ENCODE measurements at places on chromosomes 3 and 15. TPM values are rescaled to one million over a fixed set of nuclear protein-coding genes. Genes with fewer than 3 reads are reported as not detected.
A peak's percentile ranks its signal among the peaks of the same experiment; 100 is the strongest.

GRCh38 chr3:18443665-18444594 is 18.8 kb upstream of the SATB1 start:
- no peak overlapping the region for H3K27ac ChIP-seq
- H3K4me1 ChIP-seq = peaks cover 24% of the 10 kb centered on the region
- H3K36me3 ChIP-seq = no peaks in the 10 kb centered on the region
- peak overlapping the region; percentile 54 for H3K4me3 ChIP-seq
- DNase-seq = peak; percentile 39

DNA sequence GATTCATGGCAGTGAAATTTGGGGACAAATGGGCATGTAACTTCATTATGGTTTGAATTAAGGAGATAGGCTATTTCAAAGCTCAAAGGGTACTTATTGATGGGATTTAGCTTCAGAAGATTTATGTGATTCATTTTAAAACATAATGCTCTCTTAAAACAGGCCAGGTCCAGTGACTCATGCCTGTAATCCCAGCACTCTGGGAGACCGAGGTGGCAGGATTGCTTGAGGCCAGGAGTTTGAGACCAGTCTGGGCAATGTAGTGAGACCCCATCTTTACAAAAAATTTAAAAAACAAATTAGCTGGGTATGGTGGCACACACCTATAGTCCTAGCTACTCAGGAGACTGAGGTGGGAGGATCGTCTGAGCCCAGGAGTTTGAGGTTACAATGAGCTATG is 11.5 kb downstream of the THAP10 start:
- no peak for DNase-seq
- H3K27me3 ChIP-seq = no peaks in the 10 kb centered on the region
- no peaks in the 10 kb centered on the region for H3K36me3 ChIP-seq
- peaks cover 15% of the 10 kb centered on the region for H3K4me1 ChIP-seq
- H3K4me3 ChIP-seq = no peak overlapping the region
- no peak overlapping the region for H3K27ac ChIP-seq

GRCh38 chr3:77807312-77807711 is 767.4 kb downstream of the ROBO2 start:
- no peak overlapping the region for H3K27ac ChIP-seq
- no peaks in the 10 kb centered on the region for H3K27me3 ChIP-seq
- DNase-seq = no peak
- H3K4me3 ChIP-seq = no peak overlapping the region

- H3K27ac ChIP-seq = peak overlapping the region; percentile 88
- H3K4me1 ChIP-seq = peaks cover 8% of the 10 kb centered on the region
- H3K36me3 ChIP-seq = peaks cover 29% of the 10 kb centered on the region
- peak overlapping the region; percentile 89 for H3K4me3 ChIP-seq
These were observed 5.7 kb downstream of the FURIN start for GRCh38 chr15:90873998-90874605.

- DNase-seq = no peak
- no peaks in the 10 kb centered on the region for H3K36me3 ChIP-seq
- no peak overlapping the region for H3K27ac ChIP-seq
- no peaks in the 10 kb centered on the region for H3K27me3 ChIP-seq
- no peaks in the 10 kb centered on the region for H3K4me1 ChIP-seq
- no peak overlapping the region for H3K4me3 ChIP-seq
These were observed 69.3 kb downstream of the CDC25A start for GRCh38 chr3:48118928-48119327.

GRCh38 chr3:191973820-191974219 is 512.9 kb downstream of the PYDC2 start:
- no peaks in the 10 kb centered on the region for H3K27me3 ChIP-seq
- no peaks in the 10 kb centered on the region for H3K4me1 ChIP-seq
- DNase-seq = no peak
- no peak overlapping the region for H3K4me3 ChIP-seq
- H3K27ac ChIP-seq = no peak overlapping the region
- no peaks in the 10 kb centered on the region for H3K36me3 ChIP-seq

DNA sequence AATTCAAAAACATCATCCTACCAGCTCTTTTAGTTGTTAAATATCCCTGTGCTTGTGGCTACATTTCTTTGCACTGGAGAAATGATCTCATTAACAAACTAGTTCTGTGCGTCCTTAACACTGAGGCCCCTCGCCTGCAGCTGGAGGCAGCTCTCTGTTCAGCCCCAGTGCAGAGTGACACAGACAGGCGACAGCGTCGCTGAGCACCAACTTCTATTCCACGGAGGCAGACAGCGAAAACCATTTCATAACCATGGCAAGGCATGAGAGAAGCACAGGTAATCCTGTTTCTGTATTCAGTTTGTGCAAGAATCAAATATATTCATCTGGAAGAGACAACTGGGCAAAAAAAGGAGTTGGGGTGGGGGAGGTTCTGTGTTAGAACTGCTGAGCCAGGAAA is 530.7 kb downstream of the ZIC1 start:
- no peaks in the 10 kb centered on the region for H3K4me1 ChIP-seq
- no peak overlapping the region for H3K4me3 ChIP-seq
- no peak for DNase-seq

DNA sequence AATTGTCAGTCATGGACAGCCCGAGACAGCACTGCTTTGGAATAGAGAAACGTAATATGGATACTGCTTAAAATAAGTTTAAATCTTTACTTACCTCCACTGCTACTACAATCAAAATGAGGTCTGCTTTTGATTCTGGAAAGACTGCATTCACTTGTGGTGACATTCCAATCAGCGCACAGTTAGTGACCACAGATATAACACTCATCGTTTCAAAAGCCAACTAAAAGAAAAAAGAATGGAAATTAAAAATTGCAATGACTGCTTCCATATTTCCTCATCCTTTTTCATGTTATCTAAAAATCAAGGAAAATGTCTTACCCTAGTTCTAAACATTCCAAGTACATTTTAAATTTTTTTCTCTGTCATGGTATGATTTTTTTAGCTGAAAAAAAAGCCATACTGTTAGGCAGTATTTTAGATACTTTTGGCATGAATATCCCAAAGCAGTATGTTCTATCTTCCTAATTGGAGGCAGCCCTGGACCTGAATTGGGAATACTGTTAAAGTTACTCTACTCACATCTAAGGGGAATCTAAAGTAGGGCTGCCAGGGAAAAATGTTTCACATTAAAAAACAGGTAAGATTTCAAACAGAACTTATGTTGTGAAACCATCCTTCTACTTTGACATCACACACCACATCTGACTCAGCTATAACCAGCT is 72.1 kb downstream of the ANO10 start:
- no peaks in the 10 kb centered on the region for H3K4me1 ChIP-seq
- DNase-seq = no peak
- H3K27ac ChIP-seq = no peak overlapping the region

DNA sequence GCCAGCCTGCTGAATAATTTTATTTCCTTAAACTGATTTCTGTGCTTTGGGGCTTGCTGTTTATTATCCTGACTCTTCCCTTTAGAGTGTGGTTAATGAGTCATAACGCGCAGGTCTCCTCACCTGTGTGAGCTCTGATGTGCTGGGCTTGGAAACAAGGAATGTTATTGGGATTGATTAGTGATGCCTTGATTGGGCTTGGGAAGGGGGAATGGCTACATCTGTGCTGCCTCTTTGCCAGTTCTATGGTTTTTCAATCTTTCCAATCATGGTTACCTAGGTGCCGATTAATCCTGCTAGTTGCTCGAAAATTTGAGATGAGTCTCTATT is 161.0 kb downstream of the THSD4 start:
- no peaks in the 10 kb centered on the region for H3K27me3 ChIP-seq
- peaks cover 9% of the 10 kb centered on the region for H3K4me1 ChIP-seq
- DNase-seq = no peak
- H3K4me3 ChIP-seq = no peak overlapping the region

GRCh38 chr15:85423256-85423655 is 42.9 kb downstream of the AKAP13 start:
- no peak for DNase-seq
- H3K4me3 ChIP-seq = no peak overlapping the region
- peaks cover 19% of the 10 kb centered on the region for H3K4me1 ChIP-seq
- no peaks in the 10 kb centered on the region for H3K27me3 ChIP-seq

DNA sequence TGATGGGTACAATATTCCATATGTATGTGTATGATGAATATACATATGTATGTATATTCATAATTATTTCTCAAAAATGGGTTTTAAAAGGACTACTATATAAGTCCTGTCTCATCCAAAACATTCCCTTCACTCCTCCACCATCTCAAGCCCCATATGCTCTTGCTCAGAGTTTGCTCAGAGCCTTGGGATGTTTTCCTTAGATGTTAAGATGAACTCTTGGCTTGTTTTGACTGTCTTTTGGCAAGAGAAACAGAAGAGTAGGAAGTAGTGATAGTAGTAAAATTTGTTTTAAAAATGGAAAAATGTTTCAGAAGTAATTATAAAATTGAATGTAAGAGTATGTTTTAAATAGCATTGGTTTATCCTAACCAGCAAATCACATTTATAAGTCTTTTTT is 6.2 kb upstream of the EPHA3 start:
- H3K27ac ChIP-seq = no peak overlapping the region
- DNase-seq = no peak
- no peaks in the 10 kb centered on the region for H3K36me3 ChIP-seq
- no peak overlapping the region for H3K4me3 ChIP-seq

- DNase-seq = no peak
- no peak overlapping the region for H3K27ac ChIP-seq
- H3K36me3 ChIP-seq = no peaks in the 10 kb centered on the region
- no peaks in the 10 kb centered on the region for H3K27me3 ChIP-seq
These were observed 188.7 kb upstream of the EIF1B start for GRCh38 chr3:40120806-40121205.

RCN2 gene
- total RNA-seq = 12.0 TPM

CCDC80 gene
- total RNA-seq = 1.0 TPM

EBLN2 gene
- 7.2 TPM for total RNA-seq

KBTBD8 gene
- total RNA-seq = 14.2 TPM

RLBP1 gene
- total RNA-seq = not detected

NCBP2 gene
- 18.9 TPM for total RNA-seq

MESP2 gene
- total RNA-seq = not detected

TEX55 gene
- not detected for total RNA-seq

MOBP gene
- total RNA-seq = not detected
